Activated naive CD4-positive, alpha-beta T cell (primary cell): ENCODE measurements at places on chromosomes 7 and 10.

GRCh38 chr7:116969371-116969902 is 16.1 kb downstream of the ST7 start:
- DNase-seq = no peak

DNA sequence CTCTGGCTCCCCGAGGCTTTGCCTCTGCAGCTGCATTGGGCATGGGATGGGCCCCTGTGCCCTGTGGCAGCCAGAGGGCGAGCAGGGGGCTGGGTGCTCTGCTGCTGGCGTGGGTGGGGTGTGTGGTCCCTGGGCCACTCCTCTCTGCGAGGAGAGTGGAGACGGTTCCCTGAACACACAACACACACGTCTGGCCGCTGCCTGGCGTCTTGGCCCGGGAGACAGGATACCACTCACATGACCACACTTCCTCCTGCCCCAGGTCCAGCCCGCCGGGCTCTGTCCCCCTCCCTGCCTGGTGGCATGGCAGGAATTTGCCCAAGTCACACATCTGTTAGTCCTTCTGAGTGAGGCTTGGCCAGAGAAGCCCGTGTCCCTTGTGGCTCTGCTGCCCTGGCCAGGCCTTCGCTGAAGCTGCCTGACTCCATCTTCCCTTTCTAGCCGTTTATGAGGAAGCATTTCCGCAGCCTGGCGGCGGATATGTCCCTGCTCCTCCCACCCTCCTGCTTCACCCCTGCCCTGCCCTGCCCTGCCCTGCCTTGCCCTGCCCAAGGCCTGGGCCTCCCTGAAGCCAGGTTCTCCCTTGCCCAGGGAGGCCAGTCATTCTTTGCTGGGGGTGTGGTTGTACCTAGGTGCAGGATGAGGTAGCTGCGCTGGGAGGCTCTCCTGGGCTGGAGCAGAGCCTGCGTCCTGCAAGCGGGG is 3.0 kb downstream of the BRI3 start:
- DNase-seq = no peak

DNA sequence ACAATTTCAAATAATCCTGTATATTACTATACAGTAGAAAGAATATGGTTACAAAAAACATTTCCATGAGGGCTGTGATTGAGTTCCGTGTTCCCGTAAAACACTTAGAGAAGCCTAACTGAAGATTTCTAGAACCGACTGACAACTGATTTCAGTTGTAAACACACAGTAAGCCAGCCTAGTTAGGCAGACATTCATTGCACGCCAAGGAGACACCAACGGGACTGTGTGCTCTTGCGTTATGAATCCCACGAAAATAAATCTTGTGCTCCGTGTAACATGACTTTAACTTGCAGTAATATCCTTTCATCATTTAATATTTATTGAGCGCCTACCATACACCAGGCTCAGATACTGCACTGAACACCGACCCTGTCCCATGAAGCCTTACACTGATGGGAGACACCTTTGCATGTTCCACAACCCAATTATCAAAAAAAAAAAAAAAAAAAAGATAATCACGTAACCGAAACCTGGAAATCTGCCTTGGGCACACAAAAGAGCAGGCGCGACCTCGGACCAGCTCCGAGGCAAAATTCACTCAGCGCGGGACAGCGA is 420 bp upstream of the KLHL7 start:
- no peak for DNase-seq

DNA sequence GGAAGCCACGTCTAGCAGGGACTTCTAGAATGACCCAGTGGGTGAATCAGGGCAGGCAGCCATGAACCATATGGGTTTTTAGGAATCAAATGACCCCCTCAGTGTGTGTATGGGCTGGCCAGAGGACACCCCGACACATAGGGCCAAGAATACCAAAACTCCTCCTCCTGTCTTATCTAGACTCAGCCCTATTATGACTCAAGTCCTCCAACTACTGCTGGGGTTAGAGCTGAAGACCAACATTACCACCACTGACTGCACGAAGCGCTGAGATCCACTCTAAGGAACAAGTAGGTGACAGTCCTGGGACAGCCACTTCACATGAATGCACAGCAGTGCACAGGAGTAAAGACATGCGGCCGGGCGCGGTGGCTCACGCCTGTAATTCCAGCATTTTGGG is 11.5 kb upstream of the SVOPL start:
- no peak for DNase-seq

GRCh38 chr10:102670871-102671434 is 26.7 kb downstream of the TRIM8 start:
- DNase-seq = no peak

- no peak for DNase-seq
Observed at GRCh38 chr7:110766864-110767263, 324.1 kb upstream of the LRRN3 start.
